ENCODE measurements at places on chromosomes 5 and 9.

DNA sequence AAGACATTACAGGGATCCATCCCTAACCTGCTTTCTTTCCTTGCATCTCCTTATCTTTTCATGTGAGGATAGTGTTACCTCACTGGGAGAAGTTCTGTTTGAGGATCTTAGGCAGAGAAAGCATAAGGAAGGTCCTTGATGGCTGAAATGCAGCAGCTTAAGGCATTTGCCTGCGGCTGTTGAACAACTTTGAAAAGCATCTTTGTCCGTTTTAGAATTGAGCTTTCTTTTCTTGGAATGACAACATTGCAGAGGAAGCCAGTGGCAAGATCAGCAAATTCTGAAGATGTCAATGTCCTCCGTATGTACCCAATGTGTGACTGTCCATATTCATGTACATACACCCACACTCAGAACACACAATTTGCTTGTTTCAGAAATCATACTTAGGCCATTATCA is 436.2 kb downstream of the GABRG2 start:
- DNase-seq = no peak

DNA sequence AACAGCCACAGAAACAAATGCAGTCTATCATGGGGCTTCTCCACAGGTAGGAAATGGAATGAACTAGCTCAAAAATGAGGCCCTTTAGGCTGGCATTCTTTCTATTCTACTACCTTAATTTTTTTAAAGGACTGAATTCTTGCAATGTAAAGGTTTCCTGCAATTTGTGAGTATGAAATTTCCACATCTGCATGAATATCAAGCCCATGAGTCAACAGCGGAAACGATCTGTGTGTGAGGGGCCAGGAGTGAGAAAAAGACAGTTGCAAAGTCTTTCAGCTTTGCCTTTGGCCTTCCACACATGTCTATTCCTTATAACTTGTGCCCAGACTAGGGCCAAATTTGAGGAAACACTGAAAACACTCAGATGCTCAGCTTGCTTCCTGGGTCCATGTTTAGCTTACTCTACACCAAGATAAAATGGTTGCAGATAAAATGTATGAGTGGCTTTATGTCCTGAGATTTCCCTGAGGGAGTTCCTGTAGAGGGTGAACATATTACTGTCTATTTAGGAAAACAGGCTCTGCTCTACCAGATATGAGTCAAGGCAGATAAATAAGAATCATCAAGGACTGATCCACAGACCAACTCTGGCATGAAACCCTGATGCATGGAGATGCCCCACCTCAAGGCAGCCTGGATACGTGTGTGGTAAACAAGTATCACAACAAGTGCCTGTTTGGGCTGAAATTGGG is 46.5 kb downstream of the RETREG1 start:
- no peak for DNase-seq

DNA sequence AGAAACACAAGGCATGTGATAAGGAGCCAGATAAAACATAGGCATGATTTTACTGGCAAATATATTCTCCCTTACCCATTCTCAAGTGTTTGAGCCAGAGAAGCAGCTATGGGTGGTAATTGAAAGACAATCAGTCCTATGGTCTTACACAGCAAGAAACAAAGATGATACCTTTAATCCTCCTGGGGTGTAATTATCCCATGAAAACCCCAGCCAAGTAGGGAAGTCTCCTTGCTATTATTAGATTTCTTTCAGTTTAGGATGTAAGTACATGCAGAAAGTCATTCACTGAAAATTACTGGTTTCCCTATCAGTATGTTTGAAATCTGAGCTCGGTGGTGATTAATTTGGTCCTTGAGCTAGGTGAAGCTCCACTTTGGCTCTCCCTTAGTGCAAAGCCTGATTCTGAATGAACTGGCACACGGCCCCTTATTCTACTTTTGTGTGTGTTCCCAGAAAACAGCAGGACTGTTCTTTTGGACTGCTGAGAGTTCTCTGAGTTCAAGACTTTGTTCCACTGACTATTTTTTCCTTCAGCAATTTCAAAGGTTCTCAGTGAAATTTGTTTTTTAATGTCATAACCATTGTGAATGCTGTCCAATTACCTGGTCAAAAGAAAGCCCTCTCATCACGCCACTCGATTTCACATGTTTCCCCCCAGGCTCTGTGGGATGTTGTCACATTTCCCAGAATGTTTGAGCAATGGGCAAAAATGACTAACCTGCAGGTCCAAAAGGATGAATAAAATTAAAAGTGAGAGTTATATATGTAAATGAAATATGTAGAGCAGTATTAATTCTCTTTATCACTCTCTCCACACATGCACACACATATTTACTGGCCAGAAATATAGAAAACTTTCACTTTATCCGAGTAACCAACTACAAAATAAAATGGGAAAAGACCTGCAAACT is 343.0 kb downstream of the RAB3C start:
- DNase-seq = peak; percentile 10

GRCh38 chr9:29826421-29826820 is 2253.1 kb upstream of the C9orf72 start:
- DNase-seq = no peak

- DNase-seq = peak; percentile 24
Measured at GRCh38 chr5:127229185-127229889, 61.3 kb upstream of the MEGF10 start.

DNA sequence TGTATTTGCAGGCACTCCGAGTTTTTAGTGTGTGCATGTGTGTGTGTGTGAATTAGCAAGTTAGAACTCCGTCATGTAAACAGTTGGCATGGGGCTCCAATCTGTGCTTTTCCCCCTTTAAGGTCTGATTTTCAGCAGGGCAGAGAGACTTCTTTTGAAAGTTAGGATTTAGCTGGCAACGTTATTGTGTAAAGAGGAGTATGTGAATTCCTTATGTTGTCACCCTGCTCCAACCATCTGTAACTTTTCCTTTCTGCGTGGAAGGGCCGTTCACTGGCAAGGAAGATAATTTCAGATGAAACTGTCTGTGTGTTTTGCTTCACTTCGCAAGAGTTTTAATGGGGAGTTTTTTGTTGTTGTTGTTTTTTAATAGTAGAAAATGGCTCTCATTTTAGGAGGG is 332 bp downstream of the SGCD start:
- no peak for DNase-seq

DNA sequence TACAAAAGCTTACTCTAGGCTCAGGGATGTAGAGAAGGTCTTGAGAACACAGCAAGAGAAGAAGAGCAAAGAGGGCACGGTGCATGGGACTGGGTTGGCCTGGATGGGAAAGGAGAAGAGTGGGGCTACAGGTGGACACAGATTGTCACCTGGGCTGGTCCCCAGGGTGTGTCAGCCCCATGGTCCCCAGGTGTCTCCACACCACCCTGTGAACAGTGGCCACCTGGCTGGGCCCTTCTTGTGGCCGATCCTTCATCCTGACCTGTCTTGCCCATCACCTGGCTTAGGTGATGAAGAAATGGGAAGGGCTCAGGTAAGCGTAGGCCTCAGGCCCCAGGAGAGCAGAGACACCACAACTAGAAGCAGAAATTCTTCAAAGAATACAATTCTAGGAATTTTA is 188.9 kb downstream of the TENT4A start:
- no peak for DNase-seq

Measured in stimulated activated CD4-positive, alpha-beta T cell treated with anti-CD3 and anti-CD28 coated beads, Interleukin-15, amount 100 ng/mL, for 48 hours (primary cell).